Activated effector memory CD4-positive, alpha-beta T cell treated with Interleukin-2 at 50 U/mL for 16 hours (primary cell): ENCODE measurements at places on chromosomes 5 and 9.

DNA sequence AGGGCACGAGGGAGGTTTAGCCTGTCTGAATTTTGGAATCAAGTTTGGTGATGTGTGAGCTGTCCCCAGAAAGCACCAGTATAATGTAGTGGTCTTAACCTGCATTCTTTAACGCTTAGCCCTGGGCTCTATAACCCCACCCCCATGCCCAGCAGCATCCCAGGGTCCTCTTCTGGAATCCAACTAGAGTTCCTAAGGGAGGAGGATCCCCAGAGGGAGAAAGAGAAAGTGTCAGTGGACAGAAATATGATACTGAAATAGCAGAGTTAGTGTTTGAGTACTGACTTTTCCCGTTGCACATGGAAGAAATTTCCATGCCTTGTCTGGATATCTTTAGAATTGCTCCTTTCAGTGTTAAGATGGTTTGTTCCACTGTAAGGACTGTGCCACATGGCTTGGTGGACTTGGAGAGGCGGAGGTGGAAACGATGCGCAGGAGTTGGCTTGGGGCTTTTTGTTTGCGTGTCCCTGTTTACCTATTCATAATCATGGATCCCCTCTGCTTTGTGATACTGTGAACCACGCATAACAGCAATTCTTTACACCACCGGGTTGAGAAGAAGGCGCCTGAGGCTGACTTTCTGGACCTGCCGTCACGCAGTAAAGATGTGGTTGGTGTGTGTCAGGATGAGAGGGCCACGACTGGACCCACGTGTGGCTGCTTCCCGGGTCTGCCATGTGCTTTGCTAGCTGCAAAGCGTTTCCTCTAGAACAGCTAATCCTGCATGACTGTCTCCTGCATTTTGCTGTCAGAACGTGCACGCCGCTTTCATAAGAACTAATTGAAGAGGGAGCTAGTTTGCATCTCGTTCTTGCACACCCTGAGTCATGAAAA is 142.3 kb downstream of the SMARCA2 start:
- no peak for DNase-seq

DNA sequence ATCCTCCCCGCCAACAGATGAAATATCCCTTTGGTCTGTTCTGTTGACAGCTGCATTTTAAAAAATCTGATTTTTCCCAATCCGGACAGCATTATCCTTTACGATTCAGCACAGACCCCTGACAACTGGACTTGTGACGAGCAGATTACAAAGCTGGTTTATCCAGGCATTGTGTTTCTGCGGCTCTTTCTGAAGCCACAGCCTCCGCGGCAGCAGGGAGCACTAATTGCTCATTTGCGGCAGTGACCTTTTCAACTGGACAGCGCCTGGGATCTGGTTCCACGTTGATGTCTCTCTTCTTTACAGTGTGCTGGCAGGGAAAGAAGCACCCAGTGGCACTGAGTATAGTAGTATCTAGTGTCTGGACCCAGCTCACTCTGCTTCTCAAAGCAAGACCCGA is 351.2 kb downstream of the ZNF608 start:
- DNase-seq = no peak

GRCh38 chr9:137171149-137171900 is 531 bp downstream of the TMEM210 start:
- no peak for DNase-seq

- DNase-seq = no peak
Measured at GRCh38 chr5:60382716-60383115, 317.2 kb downstream of the DEPDC1B start.

- DNase-seq = no peak
Measured at GRCh38 chr5:76601470-76601869, 21.7 kb downstream of the F2RL2 start.

DNA sequence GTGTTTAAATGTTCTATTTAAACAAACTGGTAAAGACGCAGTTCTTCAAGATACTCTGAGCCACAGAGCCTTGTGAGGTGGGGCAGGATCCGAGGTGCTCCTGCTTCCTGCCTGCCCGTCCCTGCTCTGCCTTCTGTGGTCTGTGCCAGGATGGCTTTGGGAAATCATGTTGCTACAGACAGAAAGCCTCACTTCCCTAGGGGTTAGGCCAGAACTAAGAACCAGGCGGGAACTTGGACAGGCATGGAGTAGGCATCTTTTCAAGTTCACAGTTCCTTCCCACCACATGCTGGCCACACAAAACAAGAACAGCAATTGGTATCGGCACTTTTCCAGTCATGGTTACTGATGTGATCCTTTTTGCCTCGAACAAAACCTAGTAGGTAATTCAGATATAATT is 67.7 kb upstream of the SPOCK1 start:
- DNase-seq = no peak
